Kidney (tissue), 22 donors: ENCODE measurements at places on chromosomes 7 and 10. TPM values are rescaled to one million over a fixed set of nuclear protein-coding genes. Genes with fewer than 3 reads are reported as not detected.

Gene TRIM73
- polyA plus RNA-seq, result 3.8 TPM

Gene GTPBP10
- 15.2 TPM for polyA plus RNA-seq

Gene NDUFB2
- 998 TPM for polyA plus RNA-seq

Gene ERVW-1
- polyA plus RNA-seq, result not detected

Gene EN2
- polyA plus RNA-seq, result not detected

Gene OLAH
- polyA plus RNA-seq, result 0.52 TPM

DNA sequence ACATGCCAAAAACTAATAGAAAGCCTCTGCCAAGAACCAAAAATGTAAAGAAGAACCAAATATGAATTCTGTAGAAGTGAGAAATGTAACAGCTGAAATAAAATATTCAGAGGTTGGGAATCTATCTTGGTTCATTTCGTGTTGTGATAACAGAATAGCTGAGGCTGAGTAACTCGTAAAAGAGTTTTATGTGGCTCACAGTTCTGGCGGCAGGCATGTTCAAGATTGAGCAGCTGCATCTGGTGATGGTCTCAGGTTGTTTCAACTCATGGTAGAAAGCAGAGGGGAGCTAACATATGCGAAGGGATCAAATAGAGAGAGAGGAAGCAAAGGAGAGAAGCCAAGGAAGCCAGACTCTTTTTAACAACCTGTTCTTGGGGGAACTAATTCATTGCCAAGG is 717.2 kb downstream of the TNS3 start:
- no peak overlapping the region for H3K27ac ChIP-seq
- peak; percentile 71 for DNase-seq
- H3K4me1 ChIP-seq, result no peaks in the 10 kb centered on the region
- H3K36me3 ChIP-seq, result no peaks in the 10 kb centered on the region
- no peak overlapping the region for H3K4me3 ChIP-seq
- no peaks in the 10 kb centered on the region for H3K27me3 ChIP-seq

DNA sequence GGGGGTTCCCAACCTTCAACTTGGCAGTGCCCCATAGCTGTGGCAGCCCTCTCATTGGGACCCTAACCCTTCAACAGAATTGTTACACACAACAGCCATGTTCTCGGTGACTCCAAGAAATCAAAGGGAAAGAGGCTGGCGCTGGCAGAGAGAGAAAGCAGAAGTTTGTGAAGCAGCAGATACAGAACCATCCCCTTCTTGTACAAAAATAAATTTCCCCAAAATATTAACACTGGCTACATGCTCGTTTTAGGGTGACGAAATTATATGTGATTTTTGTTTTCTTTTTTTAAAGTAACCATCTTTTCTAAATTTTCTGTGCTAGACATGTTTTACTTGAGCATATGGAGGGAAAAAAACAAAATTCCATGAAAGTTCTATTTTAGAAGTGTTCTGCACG is 45.2 kb upstream of the SAMD8 start:
- H3K4me3 ChIP-seq, result no peak overlapping the region
- DNase-seq, result no peak
- no peaks in the 10 kb centered on the region for H3K4me1 ChIP-seq

DNA sequence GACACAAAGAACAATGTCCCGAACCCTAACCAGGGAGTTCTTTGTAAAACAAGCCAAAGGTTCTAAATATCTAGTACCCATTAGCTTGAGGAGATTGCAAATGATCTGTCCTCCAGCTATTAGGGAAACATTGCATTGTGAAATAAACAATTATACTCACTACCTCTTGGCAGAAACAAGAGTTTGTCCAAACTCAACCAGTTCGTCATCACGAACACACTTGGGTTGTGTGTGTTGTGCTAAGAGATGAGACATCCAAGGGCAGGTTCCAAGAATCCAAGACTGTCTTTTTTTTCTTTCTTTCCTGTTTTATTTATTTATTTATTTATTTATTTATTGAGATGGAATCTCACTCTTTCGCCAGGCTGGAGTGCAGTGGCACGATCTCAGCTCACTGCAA is 793.1 kb upstream of the AUTS2 start:
- no peaks in the 10 kb centered on the region for H3K27me3 ChIP-seq
- H3K27ac ChIP-seq, result no peak overlapping the region
- no peak for DNase-seq
- H3K36me3 ChIP-seq, result no peaks in the 10 kb centered on the region
- no peak overlapping the region for H3K4me3 ChIP-seq
- no peaks in the 10 kb centered on the region for H3K4me1 ChIP-seq

GRCh38 chr7:19665399-19666008 is 43.3 kb downstream of the POLR1F start:
- DNase-seq, result peak; percentile 57
- no peak overlapping the region for H3K27ac ChIP-seq
- H3K36me3 ChIP-seq, result no peaks in the 10 kb centered on the region
- H3K4me1 ChIP-seq, result no peaks in the 10 kb centered on the region
- H3K27me3 ChIP-seq, result no peaks in the 10 kb centered on the region

GRCh38 chr10:116833986-116834985 is 15.0 kb upstream of the ENO4 start:
- DNase-seq, result peak; percentile 15
- no peaks in the 10 kb centered on the region for H3K36me3 ChIP-seq
- no peaks in the 10 kb centered on the region for H3K27me3 ChIP-seq

DNA sequence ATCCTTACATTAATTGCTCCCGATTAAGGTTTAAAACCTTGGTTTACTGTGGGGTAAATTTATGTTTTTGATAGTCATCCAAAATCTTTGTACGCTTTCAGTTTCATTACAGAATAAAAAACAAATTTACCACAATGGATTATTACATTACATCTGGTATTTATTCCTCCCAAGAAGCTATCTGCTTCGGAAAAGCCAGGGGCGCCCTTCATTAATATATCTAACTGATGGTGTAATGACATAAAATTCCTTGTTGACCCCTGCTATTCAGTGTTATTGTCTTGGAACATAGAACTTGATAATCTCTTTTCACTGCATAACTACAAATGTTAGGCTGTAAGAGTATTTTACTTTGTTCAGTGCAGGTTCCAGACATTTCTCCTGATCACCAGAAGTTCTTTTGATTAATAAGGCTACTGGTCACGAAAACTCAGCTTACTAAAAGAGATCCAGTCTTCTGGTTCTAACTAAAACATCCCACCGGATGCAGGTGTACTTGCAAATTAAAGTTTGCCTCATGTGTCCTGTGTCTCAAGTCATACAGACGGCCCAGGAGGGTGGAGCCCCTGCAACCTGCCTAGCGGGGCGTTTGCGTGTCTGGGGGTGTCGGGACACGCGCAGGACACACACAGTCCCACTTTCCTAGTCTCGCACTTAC is 581 bp upstream of the GLCCI1 start:
- H3K27ac ChIP-seq, result peak overlapping the region; percentile 24
- H3K27me3 ChIP-seq, result no peaks in the 10 kb centered on the region
- no peak for DNase-seq
- peak overlapping the region; percentile 89 for H3K4me3 ChIP-seq
- H3K36me3 ChIP-seq, result no peaks in the 10 kb centered on the region

GRCh38 chr7:104843198-104843597 is 170.8 kb upstream of the KMT2E start:
- no peaks in the 10 kb centered on the region for H3K36me3 ChIP-seq
- no peaks in the 10 kb centered on the region for H3K27me3 ChIP-seq
- DNase-seq, result no peak
- no peak overlapping the region for H3K27ac ChIP-seq
- H3K4me3 ChIP-seq, result no peak overlapping the region

- H3K4me3 ChIP-seq, result no peak overlapping the region
- no peaks in the 10 kb centered on the region for H3K27me3 ChIP-seq
- H3K27ac ChIP-seq, result no peak overlapping the region
Observed at GRCh38 chr7:69295977-69296376, 302.3 kb upstream of the AUTS2 start.

- peak; percentile 97 for DNase-seq
- no peaks in the 10 kb centered on the region for H3K36me3 ChIP-seq
- peaks cover 15% of the 10 kb centered on the region for H3K4me1 ChIP-seq
- H3K4me3 ChIP-seq, result peak within 1 kb of the TSS; percentile 81
- H3K27me3 ChIP-seq, result peaks cover 7% of the 10 kb centered on the region
Observed at GRCh38 chr10:22320591-22321155, at the start of gene BMI1. BMI1 (plus strand) TSS chr10:22321099; CDS start chr10:22326450, 5,351 bp downstream.

DNA sequence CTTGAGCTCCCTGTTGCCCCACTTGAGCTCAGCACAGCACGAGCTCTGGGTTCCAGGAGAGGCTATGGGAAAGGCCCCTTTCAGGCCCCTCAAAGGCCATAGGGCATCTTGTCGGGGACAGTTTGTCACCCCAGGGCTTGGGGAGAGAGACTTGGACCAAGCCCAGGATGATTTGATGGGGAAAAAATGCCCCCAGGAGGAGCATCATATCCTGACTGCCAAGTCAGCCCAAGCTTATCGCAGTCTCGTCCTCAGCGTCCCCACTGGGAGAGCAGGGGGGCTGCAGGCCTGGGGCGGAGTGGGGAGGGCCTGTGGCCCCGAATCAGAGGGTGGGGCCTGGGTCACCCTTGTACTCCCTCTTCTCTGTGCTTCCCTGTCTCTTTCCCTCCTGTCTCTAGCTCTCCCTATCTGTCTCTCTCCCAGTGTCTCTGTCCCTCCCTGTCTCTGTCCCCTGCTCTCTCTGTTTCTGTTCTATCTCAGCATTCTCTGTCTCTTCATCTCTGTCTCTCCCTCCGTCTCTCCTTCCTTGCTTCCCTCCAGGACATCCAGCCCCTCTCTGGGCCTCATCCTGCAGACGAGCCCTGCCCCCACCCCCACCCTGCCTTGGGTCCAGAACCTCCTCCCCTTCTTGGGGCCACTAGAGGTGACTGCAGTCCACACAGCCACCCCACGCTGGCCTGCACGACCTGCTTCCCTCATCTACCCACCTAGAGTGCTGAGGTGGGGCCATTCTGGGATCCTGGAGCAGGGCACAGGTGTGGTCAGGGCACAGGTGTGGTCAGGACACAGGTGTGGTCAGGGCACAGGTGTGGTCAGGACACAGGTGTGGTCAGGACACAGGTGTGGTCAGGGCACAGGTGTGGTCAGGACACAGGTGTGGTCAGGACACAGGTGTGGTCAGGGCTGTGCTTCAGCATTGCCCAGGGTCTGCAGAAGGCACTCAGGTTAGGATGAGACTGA is 17.3 kb upstream of the GRIFIN start:
- H3K27me3 ChIP-seq, result no peaks in the 10 kb centered on the region
- H3K27ac ChIP-seq, result no peak overlapping the region
- H3K4me3 ChIP-seq, result no peak overlapping the region
- DNase-seq, result peak; percentile 41

DNA sequence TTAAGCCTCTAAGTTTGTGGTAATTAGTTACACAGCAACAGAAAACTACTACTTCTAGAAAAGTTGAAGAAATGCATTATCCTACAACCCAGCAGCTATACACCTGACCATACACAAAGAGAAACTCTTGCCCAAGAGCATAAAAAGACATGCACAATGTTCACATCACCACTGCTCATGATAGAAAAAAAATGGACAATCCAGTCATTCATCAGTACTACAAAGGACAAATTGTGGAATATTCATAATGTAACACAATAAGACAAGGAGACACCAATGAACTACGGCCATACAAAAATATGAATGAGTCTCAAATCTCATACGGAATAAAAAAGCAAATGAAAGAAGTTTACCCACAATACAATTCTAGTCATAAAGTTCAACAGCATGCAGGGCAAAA is 87.4 kb downstream of the ZFAND4 start:
- DNase-seq, result no peak
- no peak overlapping the region for H3K27ac ChIP-seq
- H3K4me1 ChIP-seq, result no peaks in the 10 kb centered on the region
- no peaks in the 10 kb centered on the region for H3K36me3 ChIP-seq
- no peak overlapping the region for H3K4me3 ChIP-seq
- H3K27me3 ChIP-seq, result no peaks in the 10 kb centered on the region

DNA sequence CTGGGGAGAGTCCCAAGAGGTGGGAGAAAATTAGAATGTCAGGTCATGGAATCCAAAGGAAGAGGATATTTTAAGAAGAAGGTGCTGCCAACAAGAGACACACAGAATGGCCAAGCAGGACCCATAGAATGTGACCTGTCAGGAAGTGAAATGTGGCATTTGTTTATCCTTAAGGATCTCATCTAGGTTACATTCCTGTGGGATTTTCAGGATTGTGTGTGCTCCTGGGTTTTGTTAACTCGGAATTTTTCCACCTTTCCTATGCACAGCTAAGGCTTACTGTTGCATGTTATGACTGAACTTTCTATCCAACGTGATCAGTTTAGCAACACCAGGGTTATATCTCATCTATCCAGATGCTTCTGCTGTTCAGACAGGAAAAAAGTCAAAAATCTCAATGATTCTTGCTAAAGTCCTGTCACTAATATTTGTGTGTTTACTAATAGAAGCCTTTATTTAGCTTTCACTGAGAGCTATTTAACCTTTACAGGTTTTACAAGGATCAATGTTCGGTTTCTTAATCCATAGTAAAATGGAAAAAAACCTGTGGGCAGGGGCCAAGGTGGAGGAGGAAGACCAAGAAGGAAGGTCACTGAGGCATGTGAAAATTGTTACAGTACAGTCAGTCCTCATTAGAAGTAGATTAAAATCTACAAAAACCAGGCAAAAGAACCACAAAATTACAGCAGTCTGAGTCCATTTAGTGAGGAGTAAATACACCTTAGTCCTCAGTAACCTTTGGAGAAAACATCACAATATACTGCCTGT is 437.8 kb upstream of the NPVF start:
- no peaks in the 10 kb centered on the region for H3K27me3 ChIP-seq
- no peak overlapping the region for H3K27ac ChIP-seq
- DNase-seq, result no peak
- no peaks in the 10 kb centered on the region for H3K4me1 ChIP-seq
- no peaks in the 10 kb centered on the region for H3K36me3 ChIP-seq

DNA sequence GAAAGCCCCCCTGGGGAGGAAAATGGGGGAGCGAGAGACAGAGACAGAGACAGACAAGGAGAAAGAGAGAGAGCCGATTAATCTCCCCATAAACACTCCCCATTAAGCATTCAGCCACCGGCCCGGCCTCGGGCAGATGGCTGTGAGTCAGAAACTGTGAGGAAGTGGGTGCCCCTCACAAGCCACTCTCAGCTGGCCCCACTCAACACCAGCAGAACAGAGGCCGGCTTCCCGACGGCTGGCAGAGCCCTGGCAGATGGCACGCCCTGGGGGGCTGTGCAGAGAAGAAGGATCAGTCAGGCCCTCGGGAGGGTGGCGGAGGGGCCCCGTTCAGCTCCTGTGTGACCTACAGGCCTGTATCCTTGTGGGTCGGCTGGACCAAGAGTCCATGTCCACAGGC is 41.2 kb downstream of the CAMK2B start:
- no peak overlapping the region for H3K4me3 ChIP-seq
- peak; percentile 34 for DNase-seq
- H3K27me3 ChIP-seq, result no peaks in the 10 kb centered on the region
- no peaks in the 10 kb centered on the region for H3K36me3 ChIP-seq
- no peak overlapping the region for H3K27ac ChIP-seq
- no peaks in the 10 kb centered on the region for H3K4me1 ChIP-seq

DNA sequence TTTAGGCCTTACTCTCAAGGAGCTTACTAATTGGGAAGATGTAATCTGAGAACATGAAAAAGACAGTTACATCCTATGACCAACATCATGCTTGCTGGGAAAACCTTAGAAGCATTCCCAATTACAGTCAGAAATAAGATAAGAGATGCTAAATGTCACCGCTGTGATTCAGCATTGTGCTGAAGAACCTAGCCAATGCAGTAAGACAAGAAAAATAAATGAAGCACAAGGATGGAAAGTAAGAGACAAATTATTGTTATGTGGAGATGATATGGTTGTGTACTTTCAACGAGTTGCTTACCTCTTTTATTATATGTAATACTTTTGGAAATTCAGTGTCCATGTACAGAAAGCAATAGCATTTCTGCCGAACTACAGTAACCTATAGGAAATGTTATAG is 104.8 kb downstream of the RBM20 start:
- no peak overlapping the region for H3K4me3 ChIP-seq
- H3K27me3 ChIP-seq, result no peaks in the 10 kb centered on the region
- DNase-seq, result no peak
- no peaks in the 10 kb centered on the region for H3K4me1 ChIP-seq
- no peaks in the 10 kb centered on the region for H3K36me3 ChIP-seq
- no peak overlapping the region for H3K27ac ChIP-seq
